ENCODE measurements at places on chromosomes 7 and 10.

DNA sequence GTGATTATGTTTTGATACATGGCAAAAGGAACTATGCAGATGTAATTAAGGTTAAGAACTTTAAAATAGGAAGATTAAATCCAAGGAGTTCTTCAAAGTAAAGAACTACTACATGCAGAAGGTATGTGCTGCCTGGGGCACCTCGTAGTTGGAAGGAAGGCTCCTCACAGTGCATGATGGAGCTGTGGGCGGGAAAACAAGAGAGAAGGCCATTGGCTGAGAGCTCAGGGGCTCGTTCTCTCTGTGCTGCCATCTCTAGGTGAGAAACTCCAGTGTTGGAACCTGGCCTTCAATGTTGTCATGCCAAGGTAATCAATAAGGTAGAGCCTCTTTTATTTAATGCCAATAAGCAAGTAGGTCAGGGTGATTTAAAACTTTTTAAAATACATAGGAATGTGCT is 391.4 kb upstream of the ETV1 start:
- no peak for DNase-seq

DNA sequence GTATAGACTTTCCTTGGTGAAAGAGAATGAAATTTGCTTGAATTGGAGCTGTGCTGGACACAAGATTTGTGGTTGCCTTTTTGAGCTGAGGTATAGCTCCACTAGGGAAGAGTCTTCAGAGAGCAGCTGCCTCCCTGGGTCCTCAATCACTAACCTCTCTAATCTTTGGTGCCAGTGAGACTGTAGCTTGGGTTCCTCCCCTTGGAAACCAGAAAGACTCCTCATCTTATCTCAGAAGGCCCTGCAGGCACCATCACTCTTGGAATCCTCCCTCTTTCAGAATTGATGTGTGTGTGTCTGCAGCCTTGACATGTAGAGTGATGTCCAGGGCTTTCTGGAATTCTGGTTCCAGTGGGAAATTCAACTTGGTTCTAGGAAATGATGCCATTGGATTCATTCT is 426.5 kb downstream of the RPS24 start:
- DNase-seq: no peak

- DNase-seq: no peak
Observed at GRCh38 chr10:1515780-1516491, 221.4 kb downstream of the ADARB2 start.

GRCh38 chr7:12851841-12852240 is 164.4 kb downstream of the ARL4A start:
- no peak for DNase-seq

DNA sequence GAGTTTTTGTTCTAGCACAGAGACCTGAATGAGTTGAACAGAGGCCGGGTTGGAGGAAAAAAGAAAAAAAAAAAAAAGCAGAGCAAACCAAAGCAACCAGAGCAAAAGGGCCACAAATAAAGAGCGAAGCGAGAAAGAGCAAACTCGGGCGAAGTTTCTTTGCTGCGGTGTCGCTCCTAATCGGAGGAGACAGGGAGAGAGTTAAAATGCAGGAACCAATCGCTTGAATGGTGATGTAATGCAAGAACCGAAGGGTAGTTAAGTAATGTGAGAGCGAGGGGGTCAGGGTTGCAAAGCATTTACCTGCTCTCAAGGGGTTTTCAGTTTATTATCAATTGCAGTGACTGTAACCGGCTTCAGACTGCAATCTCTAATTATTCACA is 271.7 kb downstream of the TRIL start:
- no peak for DNase-seq

All from stimulated activated CD8-positive, alpha-beta memory T cell treated with anti-CD3 and anti-CD28 coated beads, Interleukin-4, amount 100 ng/mL, for 48 hours (primary cell).